GM04503 (cell line): ENCODE measurements at places on chromosomes 6 and 20.

DNA sequence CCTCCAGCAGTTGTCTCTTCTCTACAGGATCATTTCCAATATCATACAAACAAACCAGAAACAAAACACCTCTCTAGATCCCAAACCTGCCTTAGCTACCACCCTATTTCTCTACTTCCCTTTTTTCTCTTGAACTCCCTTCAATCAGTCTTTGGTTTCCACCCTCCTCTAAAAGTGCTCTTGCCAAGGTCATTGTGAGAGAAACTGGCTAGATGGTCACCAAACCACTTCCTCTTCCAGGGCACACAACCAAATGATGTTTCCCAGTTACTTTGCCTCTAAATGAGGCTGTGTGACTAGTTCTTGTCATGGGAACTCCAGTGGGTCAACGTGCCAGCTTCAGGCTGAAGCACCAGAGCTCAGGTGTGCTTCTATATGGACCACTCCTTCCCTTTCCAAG, 85.8 kb upstream of the ARMC2 start:
- DNase-seq, result no peak

DNA sequence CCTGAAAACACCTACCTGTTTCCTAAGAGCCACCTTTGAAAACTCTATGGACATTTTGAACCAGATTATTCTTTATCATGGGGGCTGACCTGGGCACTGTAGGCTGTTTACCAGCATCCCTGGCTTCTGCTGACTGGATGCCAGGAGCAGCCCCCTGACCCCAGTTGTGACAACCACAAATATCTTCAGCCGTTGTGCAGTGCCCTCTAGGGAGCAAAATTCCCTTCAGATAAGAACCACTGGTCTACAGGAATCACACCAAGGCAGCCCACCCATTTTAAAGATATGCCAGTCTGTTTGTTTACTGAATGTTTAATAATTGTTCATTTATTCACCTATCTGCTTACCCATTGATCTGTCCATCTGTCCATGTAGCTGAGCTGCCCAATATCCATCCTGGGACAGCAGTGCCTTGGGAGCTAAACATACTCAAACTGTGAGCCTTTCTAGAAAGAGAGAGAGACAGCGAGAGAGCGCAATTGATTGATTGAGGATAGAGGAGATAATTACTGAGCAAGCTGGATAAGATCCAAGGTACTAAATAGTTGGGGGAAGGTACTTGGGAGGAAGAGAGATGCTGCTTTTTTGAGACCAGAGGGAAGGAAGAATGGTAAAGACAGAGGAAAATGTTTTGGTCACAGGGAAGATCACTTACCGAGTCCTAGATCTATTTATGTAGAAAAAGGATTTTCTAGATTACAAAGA, 276.8 kb downstream of the NRN1 start:
- DNase-seq, result no peak

DNA sequence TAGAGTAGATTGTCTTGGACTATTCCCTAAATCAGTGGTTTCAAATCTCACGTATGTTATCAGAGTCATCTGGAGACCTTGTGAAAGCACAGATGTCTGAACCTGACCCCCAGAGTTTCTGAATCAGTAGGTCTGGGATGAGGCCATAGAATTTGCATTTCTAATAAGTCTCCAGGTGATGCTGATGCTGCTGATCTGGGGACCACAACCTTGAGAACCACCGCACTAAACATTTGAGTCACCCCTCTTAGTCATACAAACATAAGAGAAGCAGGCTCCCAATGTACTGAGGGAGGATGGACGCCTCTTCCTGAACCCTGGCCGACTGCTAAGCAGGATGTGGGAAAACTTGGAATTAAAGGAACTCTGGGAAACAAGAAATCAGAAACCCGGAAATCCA, 187.8 kb upstream of the PRDM1 start:
- DNase-seq, result peak; percentile 49

DNA sequence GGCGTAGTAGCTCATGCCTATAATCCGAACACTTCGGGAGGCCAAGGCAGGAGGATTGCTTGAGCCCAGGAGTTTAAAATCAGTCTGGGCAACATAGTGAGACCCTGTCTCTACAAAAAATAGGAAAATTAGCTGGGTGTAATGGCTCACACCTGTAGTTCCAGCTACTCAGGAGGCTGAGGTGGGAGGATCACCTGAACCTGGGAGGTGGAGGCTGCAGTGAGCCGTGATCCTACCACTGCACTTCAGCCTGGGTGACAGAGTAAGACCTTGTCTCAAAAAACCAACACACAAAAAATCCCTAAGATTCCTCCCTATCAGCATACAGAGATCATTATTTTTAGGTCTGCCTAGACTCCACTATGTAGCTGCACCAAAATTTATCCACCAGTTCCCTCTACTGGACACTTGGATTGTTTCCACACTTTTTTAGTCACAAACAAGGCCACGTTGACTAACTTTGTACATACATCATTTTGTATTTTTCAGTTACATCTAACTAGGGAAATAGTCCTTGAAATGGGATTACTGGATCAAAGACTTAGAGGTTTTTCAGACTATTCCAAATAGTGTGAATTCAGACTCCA, 3.6 kb upstream of the PHF1 start:
- DNase-seq, result no peak

- no peak for DNase-seq
These were observed 42.2 kb downstream of the PYGB start for GRCh38 chr20:25289886-25290597.

DNA sequence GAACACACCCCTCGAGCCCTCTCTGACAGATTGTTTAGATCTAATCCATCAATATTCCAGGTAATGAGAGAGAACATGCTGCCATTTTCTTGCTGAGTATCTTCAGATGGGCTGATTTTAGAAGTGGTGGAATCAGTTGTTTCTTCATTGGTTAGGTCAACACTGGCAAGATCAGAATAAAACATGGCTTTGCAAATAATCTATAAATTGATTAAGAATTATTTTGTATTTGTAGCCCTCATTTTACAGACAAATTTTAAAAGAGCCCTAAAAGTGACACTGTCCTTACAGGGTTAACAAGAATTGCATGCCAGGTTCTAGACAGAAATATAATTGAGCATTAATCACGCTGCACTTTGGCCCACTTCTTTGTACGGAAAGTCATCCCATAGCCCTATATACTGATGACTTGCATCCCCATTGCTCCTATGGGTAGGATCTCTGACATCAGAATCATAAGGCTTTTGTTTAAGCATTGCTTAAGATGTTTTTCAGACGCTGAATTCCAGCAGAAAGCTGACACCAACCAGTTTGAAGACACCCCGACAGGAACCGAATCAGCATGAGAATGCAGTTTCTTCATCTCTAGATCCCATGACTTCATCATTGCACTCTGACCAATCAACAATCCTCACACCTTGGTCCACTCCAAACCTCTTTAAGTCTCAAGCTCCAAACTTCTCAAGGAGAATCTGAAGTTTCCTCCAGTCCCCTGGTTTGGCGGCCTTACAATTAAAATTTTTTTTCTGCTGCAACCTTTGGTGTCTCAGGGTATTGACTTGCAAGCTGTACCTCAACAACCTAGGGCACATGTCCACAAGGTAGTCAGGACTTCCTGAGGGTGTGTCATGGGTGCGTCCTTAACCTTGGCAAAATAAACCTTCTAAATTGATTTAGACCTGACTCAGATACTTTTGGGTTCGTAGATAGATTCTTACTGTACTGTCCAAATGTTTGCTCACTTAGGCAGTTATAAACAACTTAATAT, 7.8 kb downstream of the TDP2 start:
- peak; percentile 40 for DNase-seq

- DNase-seq, result no peak
These were observed 153.4 kb downstream of the DTNBP1 start for GRCh38 chr6:15509335-15509933.

- no peak for DNase-seq
These were observed 7.9 kb downstream of the CALHM4 start for GRCh38 chr6:116561377-116562018.

DNA sequence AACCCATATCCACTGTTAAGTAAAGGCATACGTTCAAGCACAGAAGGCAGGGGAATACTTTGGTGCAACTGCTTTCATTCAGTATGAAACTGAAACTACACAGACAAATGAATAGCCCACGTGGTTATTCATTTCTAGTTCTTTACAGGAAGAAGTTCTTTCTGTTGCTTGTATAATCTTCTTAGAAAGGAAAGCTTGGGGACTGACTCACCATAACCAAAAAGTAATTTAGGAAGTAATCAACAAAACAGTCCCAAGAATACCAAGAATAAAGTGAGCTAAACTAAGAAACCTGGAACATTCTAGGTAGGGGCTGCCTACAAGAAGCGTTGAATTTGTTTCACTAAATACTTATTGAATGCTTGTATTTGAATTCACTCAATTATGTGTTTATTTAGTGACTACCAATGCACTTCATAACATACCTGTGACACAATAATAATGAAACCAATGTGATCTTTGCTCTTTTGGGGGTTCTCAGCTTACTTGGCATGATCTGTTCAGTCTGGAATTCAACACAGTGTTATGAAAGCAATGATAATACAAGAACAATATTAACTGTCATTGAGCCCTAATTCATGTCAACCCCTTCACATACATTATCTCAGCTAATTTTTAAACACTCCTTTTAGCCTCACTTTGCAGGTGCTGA, 25.1 kb upstream of the KIAA0408 start:
- DNase-seq, result peak; percentile 34

- no peak for DNase-seq
These were observed 9.2 kb downstream of the CCND3 start for GRCh38 chr6:41932378-41932777.

DNA sequence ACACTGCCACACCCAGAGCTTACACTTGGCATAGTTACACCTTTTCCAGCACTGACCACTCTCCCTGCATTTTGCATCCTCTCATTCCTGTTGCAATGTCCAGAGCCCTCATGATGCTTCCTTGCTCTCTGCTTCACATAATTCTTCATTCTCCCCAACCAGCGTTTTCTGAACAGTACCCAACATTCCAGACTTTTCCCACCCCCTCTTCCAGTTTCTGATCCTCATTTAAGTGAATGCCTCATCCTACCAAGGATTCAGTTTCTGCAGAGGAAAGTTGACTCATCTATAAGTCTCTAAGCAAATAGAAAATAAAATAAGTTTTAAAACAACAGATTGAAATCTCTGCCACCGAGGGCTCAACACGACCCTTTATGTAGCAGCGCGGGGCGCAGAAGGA, 321.3 kb upstream of the TCF21 start:
- DNase-seq, result no peak

DNA sequence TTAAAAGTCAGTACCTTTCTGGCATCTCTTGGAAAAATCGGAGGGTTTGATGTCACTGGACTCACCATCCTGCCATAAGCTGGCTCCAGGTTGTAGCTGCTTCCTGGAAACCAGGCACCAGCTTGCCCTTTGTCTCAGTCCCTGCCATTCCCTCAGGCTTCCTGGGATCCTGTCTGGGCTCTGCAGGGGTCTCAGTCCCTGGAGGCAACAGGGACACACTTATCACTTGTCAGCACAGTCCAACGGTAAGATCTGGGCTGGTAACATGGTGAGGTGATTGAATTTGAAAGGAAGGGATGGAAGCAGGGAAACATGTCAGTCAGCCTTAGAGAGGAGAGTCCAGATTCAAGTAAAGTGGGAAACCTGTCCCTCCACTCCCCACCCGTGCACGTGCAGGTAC, 147.6 kb upstream of the ECI2 start:
- no peak for DNase-seq

DNA sequence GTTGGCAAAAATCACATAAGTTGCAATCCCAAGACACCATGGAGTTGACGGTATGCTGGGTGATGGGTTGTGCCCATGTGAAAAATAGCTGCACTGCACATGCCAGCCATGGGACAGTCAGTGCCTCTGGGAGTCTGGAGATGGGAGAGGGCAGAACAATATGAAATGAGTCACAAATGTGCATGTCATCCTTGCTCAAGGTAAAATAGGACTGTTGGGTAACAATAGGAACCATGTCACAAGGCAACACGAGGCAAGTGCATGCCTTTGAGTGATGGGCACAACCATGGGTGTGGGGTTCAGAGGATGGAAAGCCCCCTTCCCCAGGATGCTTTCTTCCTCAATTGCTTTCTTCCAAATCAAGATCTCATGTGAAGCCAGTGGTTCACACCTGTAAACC, 70.5 kb upstream of the PIM1 start:
- no peak for DNase-seq

DNA sequence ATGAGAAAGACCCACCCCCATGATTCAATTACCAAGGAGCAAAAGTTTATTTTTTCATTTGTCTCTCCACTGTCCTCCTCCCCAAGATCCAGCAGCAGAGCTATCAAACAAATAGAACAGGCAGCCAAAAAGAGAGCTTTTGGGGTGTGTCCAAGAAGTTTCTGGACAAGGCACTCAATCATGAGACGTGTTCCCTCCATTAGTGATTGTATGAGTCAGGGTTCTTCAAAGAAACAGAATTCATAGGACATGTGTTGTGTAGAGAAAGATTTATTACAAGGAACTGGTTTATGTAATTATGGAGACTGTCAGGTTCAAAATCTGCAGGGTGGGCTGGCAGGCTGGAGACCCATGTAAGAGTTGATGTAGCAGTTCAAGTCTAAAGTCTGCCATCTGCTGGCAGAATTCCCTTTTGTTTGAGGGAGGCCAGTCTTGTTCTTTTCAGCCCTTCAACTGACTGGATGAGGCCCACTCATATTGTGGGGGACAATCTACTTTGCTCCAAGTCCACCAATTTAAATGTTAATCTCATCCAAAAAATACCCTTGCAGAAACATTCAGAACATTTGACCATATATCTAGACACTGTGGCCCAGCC, 248.1 kb upstream of the OPRM1 start:
- DNase-seq, result no peak

DNA sequence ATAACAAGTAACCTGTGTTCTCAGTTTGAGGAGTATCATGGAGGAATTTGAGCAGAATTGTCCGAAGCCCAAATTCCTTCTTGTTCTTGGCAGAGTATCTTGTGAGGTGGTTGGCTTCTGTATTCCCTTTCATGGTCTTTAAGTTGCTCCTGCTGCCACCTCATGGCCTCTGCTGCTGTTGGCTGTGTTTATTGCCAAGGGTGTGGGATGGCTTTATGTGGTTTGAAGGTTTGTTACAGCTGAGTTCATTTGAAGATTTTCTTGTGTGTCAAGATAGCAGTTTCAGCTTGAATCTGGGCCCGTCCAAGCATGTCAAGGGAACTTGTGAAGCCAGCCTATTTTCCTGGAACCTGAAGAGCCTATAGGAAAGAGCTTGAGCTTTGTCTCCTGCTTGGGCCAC, 20.2 kb upstream of the TTK start:
- no peak for DNase-seq

DNA sequence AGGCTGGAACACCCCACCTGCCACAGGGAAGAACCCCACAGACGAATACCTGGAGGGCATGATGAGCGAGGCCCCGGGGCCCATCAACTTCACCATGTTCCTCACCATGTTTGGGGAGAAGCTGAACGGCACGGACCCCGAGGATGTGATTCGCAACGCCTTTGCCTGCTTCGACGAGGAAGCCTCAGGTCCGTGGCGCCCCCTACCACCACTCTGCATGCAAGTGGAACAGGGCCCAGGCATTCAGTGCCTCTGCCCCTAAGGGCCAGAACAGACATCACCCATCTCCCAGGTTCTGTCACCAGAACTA, 6.6 kb downstream of the MYL9 start:
- no peak for DNase-seq

DNA sequence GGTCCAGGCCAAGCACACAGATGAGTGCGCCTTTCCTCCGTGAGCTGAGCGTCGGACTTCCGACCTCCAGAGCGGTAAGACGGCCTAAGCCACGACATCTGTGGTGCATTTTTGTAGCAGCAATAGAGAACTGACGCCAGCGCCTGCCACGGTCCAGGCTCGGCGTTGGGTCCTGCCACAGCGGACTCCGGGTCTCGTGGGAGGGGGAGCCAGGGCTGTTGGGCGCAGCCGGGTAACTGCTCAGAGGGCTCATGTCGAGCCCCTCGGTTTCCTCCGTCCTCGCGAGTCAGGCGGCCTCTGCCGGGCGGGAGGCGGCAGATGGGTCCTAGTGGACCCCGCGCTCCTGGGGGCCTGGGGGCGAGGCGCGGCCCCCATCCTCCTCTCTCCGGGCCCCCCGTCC, 216.1 kb downstream of the QKI start:
- no peak for DNase-seq
